Neural crest cell (in vitro differentiated cells): ENCODE measurements at places on chromosomes 2 and 18. TPM values are rescaled to one million over a fixed set of nuclear protein-coding genes. Genes with fewer than 3 reads are reported as not detected.

GRCh38 chr2:121187982-121188411 is 97.0 kb downstream of the TFCP2L1 start:
- no peak overlapping the region for H3K27ac ChIP-seq
- DNase-seq = no peak
- H3K4me3 ChIP-seq = no peak overlapping the region
- no peaks in the 10 kb centered on the region for H3K36me3 ChIP-seq

DNA sequence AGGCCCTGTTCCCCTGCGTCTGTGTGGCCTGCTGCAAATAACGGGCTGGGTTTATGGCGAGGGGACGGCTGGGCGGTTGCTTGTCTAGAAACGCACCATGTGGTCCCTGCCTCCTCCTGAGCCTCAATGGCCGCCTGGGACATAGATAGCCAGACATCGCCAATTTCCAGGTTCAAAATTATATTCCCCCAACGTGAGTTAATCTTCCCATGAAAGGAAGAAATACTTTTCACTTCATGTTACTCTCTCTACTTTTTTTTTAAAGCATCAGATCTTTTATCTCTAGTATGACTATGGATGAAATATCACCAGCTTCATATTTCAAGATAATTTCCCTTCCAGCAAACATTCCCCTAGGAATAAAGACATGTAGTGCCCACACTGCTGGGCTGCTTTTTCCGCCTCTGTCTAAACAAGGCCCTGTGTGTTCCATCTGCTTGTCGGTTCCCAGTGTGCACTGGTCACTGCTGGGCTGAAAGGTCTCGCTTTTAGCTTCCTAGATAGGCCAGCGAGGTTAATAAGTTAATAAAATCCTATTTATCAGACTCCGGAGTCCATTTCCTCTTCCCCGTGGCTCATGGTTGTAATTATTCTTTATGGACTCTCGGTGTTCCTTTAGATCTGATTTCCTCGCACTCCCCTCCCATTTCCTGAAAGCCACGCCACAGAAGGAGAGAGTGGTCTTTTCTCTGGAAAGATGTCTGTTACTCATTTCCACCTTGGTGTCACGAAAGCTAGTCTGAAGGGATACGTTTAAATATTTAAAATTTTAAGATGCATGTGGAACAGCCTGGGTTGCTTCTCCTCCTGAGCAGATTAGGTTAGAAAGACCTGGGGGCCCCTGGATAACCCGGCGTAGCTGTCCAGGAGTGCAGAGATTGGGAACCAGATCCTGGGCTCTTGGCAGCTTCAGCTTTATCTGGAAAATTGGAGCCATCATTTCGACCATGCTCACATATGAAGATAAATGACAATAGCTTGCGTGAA is 196.6 kb upstream of the COPS8 start:
- H3K4me1 ChIP-seq = peaks cover 40% of the 10 kb centered on the region
- H3K27me3 ChIP-seq = no peaks in the 10 kb centered on the region
- no peaks in the 10 kb centered on the region for H3K36me3 ChIP-seq
- no peak overlapping the region for H3K4me3 ChIP-seq
- no peak for DNase-seq

Gene CCDC88A
- 123 and 129 TPM in 2 replicates for total RNA-seq

Gene CDH2
- total RNA-seq = 234 and 238 TPM in 2 replicates
